Mesenchymal stem cell (in vitro differentiated cells and primary cell): ENCODE measurements at places on chromosomes 4 and X.
A peak's percentile ranks its signal among the peaks of the same experiment; 100 is the strongest.

DNA sequence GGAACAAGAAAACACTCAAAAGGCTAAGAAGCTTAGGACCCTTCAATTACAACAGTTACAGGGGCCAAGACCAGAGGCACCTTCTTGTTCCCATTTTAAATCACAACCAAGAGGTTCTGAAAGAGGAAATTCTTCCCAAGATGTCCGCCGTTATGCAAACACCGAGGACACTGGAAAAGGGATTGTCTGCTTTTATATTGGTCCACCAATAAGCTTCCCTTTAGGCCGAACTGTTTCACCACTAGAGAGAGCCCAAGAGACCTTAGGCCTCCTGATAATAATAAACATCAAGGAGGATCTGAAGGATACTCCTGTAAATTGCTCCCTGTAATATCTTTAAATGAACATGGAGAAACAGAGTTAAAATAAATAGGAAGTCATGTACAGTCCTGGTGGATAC is 92.6 kb upstream of the NLRP2B start:
- no peak for DNase-seq

DNA sequence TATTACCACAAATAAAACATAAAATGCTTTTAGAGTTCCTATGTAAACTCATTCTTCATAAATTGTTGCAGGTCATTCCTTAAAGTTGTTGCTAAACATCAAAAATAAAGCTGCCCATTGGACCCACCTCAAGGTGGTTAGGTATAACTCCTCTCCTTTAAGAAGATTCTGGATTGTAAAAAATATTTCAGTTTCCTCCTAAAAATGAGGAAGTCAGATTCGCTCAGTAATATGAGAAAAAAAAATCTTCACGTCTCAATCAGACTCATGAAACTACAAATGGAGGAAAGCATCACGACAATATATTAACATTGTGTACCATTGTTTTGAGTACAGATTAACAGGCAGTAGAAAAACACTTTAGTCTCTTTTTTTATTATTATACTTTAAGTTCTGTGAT is 105.9 kb downstream of the DDX60 start:
- no peak for DNase-seq

- peak; percentile 48 for DNase-seq
These were observed 4.1 kb downstream of the OPHN1 start for GRCh38 chrX:68429216-68429615.

GRCh38 chr4:71235311-71236201 is 103.3 kb upstream of the SLC4A4 start:
- no peak for DNase-seq

DNA sequence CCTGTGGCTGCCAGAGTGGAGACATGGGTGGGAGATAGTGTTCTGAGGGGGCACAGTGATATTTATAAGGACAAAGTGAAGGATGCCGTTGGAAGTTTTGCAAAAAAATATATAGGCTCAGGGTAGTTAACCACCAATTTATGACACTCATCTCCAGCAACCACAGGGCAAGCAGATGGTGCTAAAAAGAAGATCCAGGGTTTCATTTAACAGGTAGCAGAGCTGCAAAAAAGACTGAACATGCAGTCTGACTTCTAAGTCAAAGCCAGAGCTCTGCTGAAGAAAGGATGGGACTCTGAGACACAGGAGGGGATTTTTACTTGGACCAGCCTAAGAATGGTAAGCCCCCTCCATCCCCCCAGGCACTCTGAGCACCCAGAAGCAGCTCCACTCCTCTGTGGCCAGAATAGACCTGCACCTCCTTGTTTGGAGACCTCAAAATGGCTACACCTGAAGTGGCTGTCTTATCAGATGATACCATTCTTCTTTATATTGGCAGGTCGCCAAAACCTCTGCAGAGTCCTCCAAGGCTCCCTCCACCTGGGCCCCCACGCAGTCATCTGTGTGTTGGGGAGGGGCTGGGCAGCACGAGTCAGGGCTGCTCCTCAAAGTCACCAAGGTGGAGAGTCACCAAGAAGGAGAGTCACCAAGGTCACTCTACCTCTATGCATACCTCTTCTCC is 161.4 kb upstream of the FAM9B start:
- DNase-seq, result no peak

DNA sequence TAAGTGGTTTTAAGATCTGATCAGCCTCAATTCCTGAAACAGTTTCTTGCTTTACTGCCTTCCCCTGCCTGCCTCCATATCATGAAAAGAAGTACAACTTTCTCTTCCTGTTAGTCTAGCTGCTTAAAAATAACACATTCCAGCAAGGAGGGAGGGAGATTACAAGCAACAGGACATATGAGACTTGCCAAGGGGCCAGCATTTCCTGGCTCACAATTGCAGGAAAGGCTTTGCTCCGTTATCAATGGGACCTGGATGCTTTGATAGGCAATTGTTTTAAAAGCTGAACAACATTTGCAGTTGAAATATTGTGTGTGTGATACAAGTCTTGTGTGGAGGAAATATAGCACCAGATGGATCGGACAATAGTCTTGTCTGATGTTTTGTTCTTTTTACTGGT is 425.0 kb downstream of the FAT4 start:
- DNase-seq, result peak; percentile 16

GRCh38 chr4:93373893-93374860 is 454.4 kb upstream of the ATOH1 start:
- DNase-seq, result no peak

GRCh38 chr4:13151194-13151593 is 332.9 kb downstream of the RAB28 start:
- no peak for DNase-seq

- no peak for DNase-seq
These were observed 1153.8 kb downstream of the STIM2 start for GRCh38 chr4:28014469-28014868.

GRCh38 chr4:48295116-48295515 is 25.5 kb upstream of the TEC start:
- no peak for DNase-seq

DNA sequence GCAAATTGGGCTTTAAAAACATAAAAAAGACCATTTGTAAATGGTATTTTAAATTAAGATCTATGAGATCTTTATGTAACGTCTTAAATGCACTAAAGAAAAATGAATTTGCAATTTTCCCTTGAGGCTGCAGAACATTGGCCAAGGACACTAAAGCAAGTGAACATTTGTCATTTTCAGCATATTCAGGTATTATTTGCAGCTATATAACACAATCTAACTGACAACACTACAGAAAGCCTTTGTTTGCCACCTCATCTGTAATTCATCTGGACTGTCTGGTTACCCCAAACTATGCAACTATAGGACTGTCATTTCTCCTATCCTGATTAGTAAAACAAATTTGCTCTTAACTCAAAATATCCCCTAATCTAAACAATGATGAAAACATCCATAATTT is 74.8 kb downstream of the ANTXR2 start:
- DNase-seq, result no peak

DNA sequence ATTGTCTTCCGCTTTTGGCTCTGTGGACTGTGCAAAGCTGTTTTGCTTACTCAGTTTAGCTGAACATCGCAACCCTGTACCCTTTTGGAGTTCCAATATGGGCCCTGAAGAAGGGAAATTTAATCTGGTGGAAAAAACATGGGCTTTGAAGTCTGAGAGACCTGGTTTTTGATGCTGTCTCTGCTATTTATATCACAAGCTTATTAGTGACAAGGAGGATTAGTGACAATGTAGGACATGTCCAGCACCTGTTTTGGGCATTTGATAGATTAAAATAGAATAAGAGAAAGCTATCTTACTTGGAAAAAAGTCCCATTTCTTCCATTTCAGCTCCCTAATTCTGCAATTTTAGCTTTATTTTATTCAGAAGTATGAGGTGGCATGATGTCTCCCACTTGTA is 417.3 kb downstream of the SPRY1 start:
- no peak for DNase-seq

DNA sequence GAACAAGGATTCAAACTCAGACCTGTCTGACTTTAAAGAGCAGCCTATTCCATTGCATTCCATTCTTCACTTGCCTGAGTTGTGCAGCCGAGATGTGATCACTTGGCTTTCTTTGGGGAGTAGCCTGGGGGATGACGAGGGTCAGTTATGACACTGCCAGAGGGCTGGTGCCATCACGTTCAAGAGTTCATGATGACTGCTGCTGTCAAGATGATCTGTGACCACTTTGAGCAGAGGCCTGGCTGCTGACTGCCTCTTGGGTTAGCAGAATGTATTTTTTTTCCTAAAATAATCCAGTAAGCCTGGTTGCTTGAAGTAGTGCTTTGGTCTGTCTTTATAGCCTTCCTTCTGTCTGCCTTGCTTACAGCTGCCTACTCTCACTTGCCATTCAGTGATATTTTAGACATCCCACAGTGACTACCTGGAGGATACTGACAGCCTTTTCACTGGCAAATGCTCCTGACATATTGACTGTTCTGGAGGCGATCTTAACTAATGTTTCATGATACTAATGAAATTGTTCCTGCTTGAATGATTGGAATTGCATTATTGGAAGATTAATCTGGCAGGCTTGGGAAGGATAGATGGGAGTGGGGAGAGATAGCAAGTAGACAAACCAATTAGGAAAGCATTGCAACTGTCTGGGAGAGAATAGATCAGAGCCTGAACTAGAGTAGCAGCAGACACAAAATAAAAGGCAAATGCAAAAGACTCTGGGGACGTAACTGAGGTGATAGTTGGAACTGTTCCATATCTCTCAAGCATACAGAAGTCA is 221.6 kb upstream of the LCORL start:
- no peak for DNase-seq

DNA sequence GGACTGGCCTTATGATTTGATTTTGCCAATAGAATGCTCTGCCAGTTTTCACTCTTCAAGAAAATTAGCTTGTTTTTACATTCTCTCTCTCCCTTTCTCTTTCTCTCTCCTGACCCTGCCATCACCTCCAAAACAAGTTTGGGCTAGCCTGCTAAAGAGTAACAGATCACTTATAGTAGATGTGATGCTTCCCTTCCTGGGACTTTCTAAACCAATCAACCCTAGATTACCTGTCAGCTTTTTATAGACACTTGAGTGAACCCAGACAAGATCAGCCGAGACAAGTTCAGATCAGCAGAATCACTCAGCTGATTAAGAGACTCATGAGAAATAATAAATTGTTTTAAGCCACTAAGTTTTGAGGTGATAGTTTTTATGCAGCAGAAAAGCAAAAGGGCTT is 521.2 kb downstream of the ANKRD50 start:
- no peak for DNase-seq

DNA sequence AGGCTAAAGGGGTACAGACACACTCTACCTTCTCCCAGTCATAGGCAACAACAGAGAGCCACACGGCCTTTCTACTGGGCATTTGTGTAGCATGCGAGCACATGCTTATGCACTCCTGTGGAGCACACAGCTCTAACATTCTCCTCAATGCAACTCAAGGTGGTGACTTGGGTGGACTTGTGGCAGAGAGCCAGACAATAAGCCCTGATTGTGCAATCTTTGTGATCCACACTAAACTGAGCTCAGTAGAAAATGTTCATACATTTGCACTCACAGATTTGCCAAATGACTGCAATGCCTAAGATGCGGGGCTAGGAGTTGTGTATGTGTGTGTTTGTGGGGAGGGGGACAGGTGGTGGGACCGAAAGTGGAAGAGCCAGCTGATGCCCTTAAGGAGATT is 31.4 kb upstream of the SETD7 start:
- no peak for DNase-seq

DNA sequence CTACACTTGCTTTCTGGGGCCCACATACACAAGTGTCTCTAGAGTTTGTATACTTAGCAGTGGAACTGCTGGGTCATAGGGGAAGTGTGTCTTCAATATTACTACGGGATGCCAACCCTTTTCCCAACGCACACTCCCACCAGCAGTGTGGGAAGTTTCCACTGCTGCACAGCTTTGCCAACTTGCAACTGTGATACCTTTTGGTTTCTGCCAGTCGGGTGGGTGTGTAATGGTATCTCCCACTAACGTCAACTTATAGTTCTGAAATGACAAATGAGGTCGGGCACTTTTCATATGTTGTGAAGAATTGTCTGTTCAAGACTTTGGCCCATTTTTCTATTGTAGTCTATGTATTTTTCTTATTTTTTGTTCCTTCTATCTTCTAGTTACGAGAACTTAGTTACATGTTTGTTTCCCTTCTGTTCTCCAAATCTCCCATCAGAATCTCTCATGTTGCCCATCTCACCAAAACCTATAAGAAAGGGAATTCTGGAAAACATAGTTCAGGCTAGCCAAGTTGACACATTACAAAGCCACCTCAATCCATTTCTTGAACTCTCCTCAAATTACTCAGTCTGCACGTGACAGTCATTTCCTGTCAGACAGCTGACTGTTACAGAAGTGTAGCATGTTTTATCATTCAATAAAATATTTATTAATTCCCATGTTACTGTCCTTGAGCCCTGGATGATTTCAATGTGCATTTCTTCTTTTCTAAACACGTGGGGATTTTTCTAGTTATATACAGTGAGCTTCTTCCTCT is 30.7 kb downstream of the PNMA6E start:
- no peak for DNase-seq

DNA sequence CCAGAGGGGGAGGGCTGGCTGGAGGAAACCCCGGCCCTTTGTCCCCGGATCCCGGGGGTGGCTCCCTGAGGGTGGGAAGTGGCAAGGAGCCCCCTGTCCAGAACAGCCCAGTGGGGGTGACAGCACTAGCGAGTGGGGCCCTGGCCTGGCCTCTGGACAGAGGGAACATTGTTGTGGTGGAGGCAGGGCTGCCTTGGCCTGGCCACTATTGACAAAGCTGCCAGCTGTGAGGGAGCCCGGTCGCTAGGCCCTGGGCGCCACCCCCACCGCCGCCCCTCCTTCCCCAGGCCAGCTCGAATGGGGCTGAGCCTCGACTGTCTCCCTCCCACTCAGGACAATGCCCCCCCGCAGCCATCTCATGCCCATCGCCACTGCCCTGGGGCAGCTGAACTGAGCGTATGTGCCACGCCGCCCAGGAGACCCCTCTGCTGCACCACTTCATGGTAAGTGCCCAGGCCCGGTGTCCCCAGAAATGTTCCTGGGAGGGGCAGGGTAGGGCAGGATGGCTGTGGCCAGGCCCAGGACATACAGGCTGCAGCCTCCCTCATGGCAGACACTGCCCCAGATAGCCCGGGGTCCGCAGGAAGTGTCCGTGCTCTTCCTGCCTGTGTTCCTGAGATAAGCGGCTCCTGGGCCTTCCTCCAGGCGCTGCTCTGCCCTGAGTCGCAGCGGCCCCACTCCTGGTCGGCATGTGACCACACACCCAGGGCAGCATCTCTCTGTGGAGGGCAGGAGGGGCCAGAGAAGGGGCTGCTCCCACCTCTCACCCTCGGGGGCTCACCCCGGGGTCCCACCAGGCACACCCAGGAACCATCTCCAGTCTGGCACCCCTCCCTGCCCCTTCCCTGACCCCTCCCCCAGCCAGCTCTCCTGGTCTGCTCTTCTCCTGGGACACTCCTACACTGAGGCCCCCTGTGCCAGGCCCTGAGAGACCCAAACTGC is 1.4 kb downstream of the PLXNB3 start:
- peak; percentile 28 for DNase-seq

DNA sequence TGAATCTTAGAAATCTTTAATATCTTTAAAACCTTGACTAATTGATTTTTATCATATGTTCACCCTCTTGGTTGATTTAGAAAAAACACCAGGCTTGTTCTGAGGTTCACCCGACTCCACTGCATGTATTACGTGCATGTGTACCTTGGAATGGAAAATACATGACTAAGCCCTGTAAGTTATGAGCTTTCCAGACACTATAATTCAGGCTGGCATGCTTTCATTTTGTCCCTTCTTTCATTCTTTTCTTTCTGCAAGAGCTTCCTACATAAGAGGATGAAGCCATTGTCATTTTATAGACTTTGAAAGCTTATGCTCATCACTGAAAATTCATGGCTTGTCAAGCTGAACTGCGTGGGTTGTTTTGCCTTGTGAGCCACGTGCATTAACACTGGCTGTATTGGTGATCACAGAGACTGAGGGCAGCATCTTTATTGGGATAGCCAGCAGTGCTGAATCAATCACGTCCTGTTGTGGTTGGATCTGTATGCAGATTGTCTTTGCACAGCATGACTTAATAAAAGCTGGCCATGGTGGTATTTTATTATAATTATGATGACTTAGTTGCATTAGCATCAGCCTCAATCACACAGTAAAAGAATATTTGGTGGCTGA is 141.9 kb downstream of the SLIT2 start:
- DNase-seq, result no peak
